ENCODE measurements at places on chromosomes 5 and 9.

DNA sequence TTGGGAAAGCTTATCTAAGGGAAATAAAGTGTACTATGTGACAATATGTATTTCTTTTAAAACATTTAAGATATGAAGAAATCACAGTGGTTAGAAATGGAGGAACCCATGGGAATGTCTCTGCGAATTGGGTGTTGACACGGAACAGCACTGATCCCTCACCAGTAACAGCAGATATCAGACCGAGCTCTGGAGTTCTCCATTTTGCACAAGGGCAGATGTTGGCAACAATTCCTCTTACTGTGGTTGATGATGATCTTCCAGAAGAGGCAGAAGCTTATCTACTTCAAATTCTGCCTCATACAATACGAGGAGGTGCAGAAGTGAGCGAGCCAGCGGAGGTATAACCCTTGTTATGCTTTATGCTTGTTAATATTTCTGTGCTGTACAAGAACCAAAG lies 69.9 kb downstream of the ADGRV1 start:
- DNase-seq: no peak

DNA sequence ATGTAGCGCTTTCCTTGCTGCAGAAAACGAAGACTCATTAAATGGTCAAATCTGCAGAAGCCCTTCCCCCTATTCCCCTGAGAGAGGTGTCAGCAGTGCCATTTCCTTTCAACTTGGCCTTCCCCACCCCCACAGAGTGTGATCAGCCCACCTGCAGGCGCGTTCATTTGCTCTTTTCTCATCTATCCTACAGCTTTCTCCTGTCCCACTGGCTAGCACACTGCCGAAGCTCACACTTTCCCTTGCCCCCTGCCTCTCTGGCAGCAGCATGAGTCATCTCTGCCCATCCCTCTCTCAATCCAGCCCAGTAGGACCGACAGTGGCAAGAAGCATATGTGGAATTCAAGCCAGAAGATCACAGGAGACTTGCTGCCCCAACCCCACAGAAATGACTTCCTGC lies 213.8 kb downstream of the FAM114A2 start:
- DNase-seq: no peak

DNA sequence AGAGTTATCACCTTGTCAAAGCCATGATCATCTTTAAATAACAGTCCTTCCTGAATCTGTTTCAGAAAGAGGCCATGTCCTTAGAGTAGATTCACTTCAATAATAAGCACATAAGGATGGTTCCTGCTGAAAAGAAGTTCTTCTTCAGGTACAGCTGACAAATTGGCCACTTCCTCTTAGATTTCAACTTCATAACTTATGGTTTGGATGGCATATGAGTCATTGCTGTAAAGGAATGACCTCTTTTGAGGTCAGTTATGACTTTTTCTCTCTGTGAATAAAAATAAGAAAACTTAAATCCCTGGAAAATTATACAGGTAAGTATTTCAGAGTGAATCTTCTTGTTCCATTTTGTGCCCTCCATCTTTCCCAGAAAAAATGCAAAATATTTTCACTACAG lies 555.3 kb upstream of the ZNF462 start:
- DNase-seq: no peak

DNA sequence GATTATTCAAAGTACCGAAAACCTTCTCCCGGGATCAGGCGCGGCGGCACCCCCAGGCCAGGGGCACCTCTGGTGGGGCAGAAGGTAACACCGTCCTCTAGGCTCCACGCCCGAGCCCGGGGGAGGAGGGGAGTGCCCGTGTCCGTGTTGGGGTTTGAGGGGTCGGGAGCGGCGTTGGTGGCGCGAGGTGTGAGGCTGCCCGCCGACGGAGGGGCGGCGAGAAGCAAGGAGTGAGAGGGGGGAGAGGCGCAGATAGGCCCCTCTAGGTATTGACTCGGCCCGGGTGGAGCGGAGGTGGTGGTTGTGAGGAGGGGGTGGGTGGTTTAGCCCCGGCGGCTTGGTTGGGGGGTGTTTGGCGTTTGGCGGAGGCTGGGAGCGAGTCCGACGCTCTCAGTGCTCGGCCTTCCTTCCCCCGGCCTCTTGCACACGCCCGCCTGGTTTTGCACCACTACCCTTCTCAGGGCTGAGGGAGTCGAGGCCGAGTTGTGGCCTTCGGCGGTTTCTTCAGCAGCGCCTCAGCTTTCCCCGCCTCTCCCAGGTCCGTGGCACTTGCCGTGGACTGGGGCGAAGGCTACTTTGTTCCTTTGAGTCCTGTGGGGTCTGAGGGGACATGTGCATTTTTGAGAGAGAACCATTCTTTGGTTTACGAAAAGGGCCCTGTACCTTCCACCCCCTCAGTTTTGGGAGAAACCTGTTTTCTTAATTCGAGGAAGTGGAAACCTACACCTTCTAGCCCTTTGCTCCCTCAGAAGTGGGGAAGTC lies 450 bp downstream of the GPBP1 start:
- DNase-seq: no peak

DNA sequence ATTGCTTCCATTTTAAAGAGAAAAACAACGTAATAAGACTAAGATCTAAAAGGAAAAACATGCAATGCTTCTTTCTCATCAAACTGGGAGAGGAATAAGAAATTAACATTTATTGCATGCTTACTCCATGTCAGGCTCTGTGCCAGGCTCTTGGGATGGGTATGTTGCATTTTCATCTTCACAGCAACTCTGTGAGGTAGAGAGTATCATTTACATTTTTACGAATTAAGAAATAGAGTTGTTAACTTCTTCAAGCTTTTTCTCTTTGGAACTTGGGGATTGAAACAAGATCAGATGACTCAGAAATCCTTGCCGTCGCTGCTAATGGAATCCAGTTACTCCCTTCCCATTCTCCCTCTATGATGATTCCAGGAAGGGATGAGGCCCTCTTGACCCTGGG lies 39.5 kb downstream of the PDE8B start:
- DNase-seq: no peak

GRCh38 chr5:175823731-175824525 lies 47.5 kb upstream of the CPLX2 start:
- no peak for DNase-seq

DNA sequence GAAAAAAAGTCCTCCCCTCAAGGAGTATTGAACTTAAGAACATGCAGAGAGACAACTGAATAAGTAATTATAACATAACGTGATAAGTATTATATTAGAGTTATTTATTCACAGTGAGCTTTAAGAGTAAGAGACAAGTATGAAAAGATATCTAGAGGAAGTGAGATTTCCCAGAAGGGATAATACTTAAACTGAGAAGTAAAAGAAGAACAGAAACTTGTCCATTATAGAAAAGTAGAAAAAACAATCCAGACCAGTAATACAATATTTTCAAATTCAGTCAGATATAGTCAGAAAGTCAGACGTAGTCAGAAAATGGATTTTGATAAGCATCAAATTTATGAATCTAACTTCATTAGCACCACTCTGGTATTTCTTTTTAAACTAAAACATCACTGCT lies 613.0 kb upstream of the CCNG1 start:
- no peak for DNase-seq

GRCh38 chr9:19473605-19474004 lies 64.8 kb downstream of the ACER2 start:
- no peak for DNase-seq

DNA sequence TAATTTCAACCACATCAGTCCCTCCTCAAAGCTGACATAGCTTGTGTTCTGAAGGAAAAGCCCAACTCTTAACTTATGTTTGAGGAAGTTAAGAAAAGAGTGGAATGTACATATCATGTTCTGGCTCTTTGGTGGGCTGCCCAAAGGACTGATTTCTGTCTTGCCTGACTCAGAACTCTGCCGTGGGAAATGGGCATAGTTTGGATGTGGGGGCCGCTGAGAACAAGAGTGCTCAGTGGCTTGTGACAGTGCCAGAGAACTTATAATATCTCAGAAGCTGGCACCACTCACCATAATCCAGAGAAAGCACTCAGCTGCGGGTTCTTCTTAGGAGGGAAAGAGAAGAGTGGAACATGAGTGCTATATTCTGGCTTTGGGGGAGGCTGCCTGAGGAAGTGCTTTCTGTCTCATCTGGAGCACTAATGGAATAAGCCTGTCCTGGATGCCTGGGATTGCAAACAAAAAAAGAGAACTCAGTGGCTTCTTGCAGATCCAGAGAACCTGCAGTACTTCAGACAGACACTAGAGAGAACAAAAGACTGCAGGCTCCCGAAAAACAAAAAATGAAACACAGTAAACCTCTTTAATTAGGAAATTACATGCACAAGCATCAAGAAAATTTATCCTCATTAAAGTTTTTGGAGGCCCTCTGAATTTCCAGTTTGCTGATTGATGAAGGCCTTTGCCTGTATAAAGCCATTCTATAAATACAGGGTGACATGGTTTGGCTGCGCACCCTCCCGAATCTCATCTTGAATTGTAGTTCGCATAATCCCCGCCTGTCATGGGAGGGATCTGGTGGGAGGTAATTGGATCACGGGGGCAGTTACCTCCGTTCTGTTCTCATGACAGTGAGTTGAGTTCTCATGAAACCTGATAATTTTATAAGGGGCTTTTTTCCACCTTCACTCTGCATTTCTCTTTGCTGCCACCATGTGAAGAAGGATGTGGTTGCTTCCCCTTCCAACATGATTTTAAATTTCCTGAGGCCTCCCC lies 207.0 kb downstream of the DMAC1 start:
- DNase-seq: no peak

- no peak for DNase-seq
Measured at GRCh38 chr5:75965292-75965691, 117.9 kb upstream of the SV2C start.

GRCh38 chr9:15433661-15434060 lies 11.0 kb downstream of the SNAPC3 start:
- DNase-seq: no peak

DNA sequence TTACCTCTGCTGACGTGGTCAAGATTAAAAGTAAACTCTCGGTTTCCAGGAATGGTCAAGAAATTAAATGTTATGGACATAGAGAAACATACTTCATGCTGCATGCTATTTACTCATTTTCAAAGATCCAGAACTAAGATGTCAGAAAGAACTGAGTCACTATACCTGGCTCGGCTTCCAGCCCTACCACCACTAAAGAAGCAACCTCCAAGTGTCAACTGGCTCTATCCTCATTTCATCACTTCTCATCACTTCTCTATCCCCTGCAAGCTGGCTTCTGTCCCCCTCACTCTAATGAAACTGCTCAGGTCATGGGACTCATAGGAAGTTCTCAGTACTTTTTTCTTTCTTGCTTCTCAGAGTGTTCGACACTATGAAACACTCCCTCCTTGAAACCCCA lies 116.2 kb downstream of the CDK5RAP2 start:
- no peak for DNase-seq

DNA sequence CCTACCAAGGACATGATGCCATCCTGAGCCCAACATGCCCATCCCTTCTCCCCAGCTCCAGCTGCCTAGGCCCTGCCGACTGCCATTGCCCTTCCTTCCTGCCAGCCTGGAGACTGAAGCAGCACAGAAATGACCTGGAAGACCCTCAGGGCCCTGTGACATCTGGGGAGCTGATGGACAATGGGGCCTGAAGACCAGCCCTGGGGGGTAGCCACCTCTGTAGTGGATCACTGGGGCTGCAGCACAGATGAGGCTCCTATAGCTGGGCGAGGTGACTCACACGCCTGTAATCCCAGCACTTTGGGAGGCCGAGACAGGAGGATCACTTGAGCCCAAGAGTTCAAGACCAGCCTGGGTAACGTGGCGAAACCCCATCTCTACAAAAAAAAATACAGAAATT lies 86.6 kb downstream of the VAV2 start:
- no peak for DNase-seq

GRCh38 chr5:124639095-124639665 lies 107.3 kb downstream of the ZNF608 start:
- DNase-seq: no peak

DNA sequence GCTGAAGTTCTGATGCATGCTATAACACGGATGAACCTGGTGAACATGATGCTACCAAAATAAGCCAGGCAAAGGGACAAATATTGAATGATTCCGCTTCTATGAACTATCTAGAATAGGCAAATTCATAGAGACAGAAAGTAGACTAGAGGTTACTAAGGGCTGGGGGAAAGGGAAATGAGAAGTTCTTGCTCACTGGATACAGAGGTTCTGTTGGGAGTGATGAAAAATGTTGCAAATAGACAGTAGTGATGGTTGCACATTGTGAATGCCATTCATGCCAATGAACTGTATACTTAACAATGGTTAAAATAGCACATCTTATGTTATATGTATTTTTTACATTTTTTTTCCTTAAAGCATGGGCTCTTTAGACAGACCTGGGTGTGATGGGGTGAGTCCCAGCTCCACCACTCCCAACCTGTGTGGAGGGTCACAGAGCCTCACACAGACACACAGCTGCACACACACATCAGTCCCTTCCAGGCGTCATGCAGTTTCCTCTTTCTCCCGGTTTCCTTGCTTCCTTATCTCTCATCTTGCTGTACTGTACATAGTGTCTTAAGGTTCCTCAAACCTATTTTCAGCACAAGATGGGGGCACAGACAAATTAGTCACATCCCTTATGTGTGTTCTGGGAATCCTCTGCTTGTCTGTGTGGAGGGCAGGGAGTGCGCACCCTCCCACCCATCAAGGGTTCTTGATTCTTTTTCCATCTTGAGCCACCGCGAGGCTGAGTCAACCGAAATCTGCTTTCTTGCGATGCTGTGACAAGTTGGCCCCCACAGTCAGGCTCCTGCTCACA lies 192.9 kb downstream of the CRB2 start:
- DNase-seq: no peak

- DNase-seq: no peak
Measured at GRCh38 chr5:100909034-100909433, 6.0 kb upstream of the ST8SIA4 start.

DNA sequence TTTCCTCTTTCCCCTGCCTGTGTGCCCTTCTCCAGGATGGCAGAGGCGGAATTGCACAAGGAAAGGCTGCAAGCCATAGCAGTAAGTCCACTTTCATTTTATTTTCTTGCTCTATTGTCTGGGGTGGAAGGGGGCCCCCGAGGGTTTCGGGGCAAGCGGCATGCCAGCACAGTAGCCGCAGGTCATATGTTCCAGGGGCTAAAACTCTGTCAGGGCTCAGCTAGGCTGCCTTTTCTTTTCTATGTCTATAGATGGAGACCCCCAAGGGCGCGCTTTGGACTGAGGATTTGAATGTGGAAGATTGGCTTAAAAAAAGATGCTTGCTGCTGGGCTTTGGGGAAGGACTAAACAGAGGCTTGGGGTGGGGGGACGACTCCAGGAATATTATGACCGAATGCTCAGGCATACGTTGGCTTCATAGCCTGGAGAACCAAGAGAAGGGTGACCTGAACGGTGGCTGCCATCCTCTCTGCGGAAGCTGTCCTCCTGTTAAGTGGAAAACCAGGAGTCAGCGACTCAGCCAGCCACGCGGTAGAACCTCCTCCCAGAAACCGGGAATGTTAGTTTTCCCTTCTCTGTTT lies 545 bp downstream of the PALM2AKAP2 start:
- DNase-seq: no peak

DNA sequence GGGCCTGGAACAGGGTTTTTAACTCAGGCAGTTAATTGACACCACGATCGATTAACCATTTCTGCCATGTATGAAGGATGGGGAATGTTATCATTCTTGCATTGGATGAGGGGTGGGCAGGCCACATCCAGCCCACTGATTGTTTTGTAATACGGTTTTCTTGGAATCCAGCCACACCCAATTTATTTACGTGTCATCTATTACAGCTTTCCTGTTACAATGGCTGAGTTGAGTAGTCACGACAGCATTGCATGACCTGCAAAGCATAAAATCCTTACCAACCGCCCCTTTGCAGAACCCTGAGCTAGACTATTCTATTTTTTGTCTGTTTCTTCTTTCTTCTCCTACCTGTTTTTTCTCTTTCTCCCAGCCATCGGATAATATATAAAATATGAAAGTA lies 122.0 kb upstream of the STC2 start:
- DNase-seq: no peak

All from cardiac septum (tissue), 1 donor.